Tibial nerve (tissue), 4 donors: ENCODE measurements at places on chromosomes 3 and 15. TPM values are rescaled to one million over a fixed set of nuclear protein-coding genes. Genes with fewer than 3 reads are reported as not detected.

GRCh38 chr3:56467108-56467507 is 1.2 kb downstream of the ERC2 start:
- no peaks in the 10 kb centered on the region for H3K27me3 ChIP-seq
- peak; percentile 7 for DNase-seq
- no peak overlapping the region for H3K27ac ChIP-seq
- no peak overlapping the region for H3K4me3 ChIP-seq
- no peaks in the 10 kb centered on the region for H3K36me3 ChIP-seq

DNA sequence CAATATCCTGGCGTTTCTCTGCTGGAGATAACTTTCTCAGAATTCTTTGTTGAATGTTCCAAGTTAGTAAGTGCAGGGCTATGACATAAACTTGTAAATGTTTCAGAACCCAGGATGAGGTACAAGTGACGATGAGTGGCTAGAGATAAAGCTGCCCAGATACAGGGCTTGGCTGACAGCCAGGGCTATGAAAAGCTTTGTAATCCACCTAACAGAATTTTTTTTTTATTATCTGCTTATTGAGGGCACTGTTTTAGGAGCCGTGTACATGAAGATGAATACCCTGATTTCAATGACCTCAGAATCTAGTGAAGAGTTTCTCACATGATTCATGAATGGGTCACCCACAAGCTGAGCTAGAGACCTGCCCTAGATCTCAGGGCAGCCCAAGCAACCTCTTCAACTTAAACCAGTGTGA is 431.4 kb downstream of the DIPK2A start:
- H3K4me1 ChIP-seq: no peaks in the 10 kb centered on the region
- H3K36me3 ChIP-seq: no peaks in the 10 kb centered on the region
- no peaks in the 10 kb centered on the region for H3K27me3 ChIP-seq
- no peak overlapping the region for H3K4me3 ChIP-seq
- no peak for DNase-seq

GRCh38 chr15:65579762-65580161 is 31.2 kb downstream of the INTS14 start:
- no peaks in the 10 kb centered on the region for H3K4me1 ChIP-seq
- H3K36me3 ChIP-seq: peaks cover 95% of the 10 kb centered on the region
- no peak overlapping the region for H3K4me3 ChIP-seq

GRCh38 chr15:71114887-71115566 is at the start of gene THSD4:
Gene THSD4 (plus strand): TSS chr15:71115471.
- peaks cover 12% of the 10 kb centered on the region for H3K27me3 ChIP-seq
- peak within 1 kb of the TSS; percentile 52 for H3K27ac ChIP-seq
- peak within 1 kb of the TSS; percentile 38 for H3K4me3 ChIP-seq

DNA sequence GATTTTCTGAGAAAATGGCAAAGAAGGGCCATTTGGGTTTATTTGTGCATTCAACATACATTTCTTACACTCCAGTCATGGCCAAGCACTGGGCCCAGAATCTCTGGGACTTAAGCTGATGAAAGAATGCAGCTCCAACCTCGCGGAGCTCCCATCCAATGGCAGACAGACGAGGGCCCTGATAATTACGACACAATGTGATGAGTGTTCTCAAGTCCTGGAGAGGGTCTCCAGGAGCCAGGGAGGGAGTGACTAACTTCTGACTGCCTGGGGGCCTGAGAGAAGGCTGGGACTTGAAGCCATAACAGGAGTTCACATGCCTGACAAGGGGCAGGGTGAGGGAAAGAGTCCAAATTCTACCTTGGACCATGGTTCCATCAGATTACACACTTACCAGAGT is 42.6 kb upstream of the BNC1 start:
- H3K4me1 ChIP-seq: no peaks in the 10 kb centered on the region
- H3K27me3 ChIP-seq: no peaks in the 10 kb centered on the region
- no peaks in the 10 kb centered on the region for H3K36me3 ChIP-seq
- no peak overlapping the region for H3K4me3 ChIP-seq
- no peak overlapping the region for H3K27ac ChIP-seq

DNA sequence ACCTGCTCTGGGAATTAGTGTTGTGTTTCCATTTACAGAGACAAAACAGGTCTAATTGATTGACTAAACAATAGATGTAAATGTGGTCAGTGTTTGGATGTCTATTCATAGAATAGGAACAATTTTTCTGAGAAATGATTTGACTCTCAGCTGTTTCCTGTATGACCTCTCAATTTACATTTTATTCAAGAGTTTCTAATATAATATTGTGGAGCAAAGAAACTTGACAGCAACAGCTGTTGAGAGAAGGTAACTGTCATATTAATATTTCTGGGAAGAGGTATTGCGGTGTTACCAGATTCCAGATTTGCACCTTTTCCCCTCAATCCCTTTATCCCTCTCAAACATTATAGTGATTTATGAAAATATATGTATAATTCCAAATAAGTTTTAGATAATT is 3.7 kb upstream of the NR1I2 start:
- H3K27ac ChIP-seq: no peak overlapping the region
- no peak for DNase-seq
- H3K27me3 ChIP-seq: no peaks in the 10 kb centered on the region
- no peak overlapping the region for H3K4me3 ChIP-seq
- H3K4me1 ChIP-seq: no peaks in the 10 kb centered on the region
- no peaks in the 10 kb centered on the region for H3K36me3 ChIP-seq

DNA sequence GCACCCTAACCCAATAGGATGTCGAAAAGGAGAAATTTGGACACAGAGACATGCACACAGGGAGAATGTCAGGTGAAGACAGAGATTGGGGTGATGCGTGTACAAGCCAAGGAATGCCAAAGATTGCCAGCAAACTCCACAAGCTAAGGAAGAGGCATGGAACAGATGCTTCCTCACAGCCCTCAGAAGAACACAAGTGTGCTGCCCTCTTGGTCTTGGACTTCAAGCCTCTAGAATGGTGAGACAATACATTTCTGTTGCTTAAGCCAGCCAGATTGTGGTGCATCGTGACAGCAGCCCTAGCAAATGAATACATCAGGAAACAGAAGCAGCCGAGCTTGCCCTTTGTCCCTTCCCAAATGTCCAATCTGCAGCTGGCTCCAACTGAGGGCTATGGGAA is 23.7 kb upstream of the ARL8B start:
- H3K27ac ChIP-seq: no peak overlapping the region
- H3K36me3 ChIP-seq: no peaks in the 10 kb centered on the region
- DNase-seq: no peak
- no peak overlapping the region for H3K4me3 ChIP-seq

GRCh38 chr3:194134231-194134756 is 1.7 kb upstream of the HES1 start:
- H3K27me3 ChIP-seq: no peaks in the 10 kb centered on the region
- no peaks in the 10 kb centered on the region for H3K4me1 ChIP-seq
- H3K27ac ChIP-seq: peak overlapping the region; percentile 96
- no peaks in the 10 kb centered on the region for H3K36me3 ChIP-seq
- DNase-seq: peak; percentile 35

DNA sequence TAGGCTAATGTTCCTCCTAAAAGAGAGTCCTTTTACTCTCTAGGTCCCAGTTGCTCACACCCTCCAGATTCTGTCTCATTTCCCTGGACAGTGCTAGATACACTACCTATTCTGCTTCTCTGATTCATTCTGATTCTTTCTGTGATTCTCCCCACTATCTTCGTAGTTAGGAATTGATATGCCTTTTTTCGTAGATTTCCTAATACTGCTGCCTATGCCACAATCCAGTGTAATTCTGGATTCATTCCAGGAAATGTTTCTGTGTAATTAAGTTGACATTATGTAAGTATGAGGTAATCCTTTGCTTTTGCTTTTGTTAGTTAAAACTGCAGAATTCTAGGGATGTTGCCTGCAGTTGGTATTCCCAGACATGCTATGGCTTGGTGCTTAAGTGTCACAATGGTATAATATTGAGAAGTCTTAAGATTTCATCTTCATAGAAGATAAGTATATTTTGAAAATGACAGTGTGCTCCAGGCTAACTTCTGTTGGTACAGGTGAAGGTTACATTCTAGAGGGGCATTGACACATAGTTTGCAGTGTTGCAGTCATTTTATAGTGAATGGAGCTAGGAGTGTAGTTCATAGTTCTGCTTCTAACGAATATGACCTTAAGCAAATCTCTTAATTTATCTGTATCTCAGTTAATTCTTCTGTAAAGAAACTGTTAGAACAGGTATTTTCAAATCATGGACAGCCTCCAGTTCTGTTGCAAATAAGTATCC is 54.3 kb downstream of the RIOX2 start:
- no peak overlapping the region for H3K27ac ChIP-seq
- peaks cover 10% of the 10 kb centered on the region for H3K4me1 ChIP-seq
- peaks cover 62% of the 10 kb centered on the region for H3K36me3 ChIP-seq
- no peak for DNase-seq
- no peak overlapping the region for H3K4me3 ChIP-seq
- no peaks in the 10 kb centered on the region for H3K27me3 ChIP-seq

GRCh38 chr15:81955382-81956062 is 90.3 kb downstream of the MEX3B start:
- no peaks in the 10 kb centered on the region for H3K4me1 ChIP-seq
- H3K27ac ChIP-seq: no peak overlapping the region
- no peak for DNase-seq
- no peak overlapping the region for H3K4me3 ChIP-seq

GRCh38 chr15:69074843-69075224 is 60.3 kb downstream of the NOX5 start:
- H3K4me1 ChIP-seq: no peaks in the 10 kb centered on the region
- DNase-seq: no peak
- no peaks in the 10 kb centered on the region for H3K36me3 ChIP-seq
- H3K4me3 ChIP-seq: no peak overlapping the region

GRCh38 chr15:52677593-52678467 is 1.4 kb downstream of the ATOSA start:
- H3K27me3 ChIP-seq: no peaks in the 10 kb centered on the region
- peak overlapping the region; percentile 89 for H3K27ac ChIP-seq
- peak overlapping the region; percentile 93 for H3K4me3 ChIP-seq
- DNase-seq: peak; percentile 52
- peaks cover 8% of the 10 kb centered on the region for H3K4me1 ChIP-seq

- no peak overlapping the region for H3K4me3 ChIP-seq
- DNase-seq: no peak
- no peaks in the 10 kb centered on the region for H3K4me1 ChIP-seq
- no peaks in the 10 kb centered on the region for H3K27me3 ChIP-seq
- no peaks in the 10 kb centered on the region for H3K36me3 ChIP-seq
These were observed 11.0 kb upstream of the PIK3CB start for GRCh38 chr3:138845771-138846173.

DNA sequence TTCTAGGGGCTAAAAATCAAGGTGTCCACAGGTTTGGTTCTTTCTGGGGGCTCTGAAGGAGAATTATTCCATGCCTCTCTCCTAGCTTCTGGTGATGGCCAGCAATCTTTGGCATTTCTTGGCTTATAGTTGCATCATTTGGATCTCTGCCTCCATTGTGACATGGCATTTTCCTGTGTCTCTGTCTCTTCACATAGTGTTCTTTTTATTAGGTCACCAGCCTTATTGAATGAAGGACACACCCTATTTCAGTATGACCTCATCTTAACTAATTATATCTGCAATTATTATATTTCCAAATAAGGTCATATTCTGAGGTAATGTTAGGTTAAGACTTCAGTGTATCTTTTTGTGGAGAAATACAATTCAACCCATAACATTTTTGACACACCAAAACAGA is 3.2 kb upstream of the GBE1 start:
- no peaks in the 10 kb centered on the region for H3K27me3 ChIP-seq
- H3K27ac ChIP-seq: no peak overlapping the region
- H3K36me3 ChIP-seq: no peaks in the 10 kb centered on the region
- H3K4me1 ChIP-seq: peaks cover under 1% of the 10 kb centered on the region

DNA sequence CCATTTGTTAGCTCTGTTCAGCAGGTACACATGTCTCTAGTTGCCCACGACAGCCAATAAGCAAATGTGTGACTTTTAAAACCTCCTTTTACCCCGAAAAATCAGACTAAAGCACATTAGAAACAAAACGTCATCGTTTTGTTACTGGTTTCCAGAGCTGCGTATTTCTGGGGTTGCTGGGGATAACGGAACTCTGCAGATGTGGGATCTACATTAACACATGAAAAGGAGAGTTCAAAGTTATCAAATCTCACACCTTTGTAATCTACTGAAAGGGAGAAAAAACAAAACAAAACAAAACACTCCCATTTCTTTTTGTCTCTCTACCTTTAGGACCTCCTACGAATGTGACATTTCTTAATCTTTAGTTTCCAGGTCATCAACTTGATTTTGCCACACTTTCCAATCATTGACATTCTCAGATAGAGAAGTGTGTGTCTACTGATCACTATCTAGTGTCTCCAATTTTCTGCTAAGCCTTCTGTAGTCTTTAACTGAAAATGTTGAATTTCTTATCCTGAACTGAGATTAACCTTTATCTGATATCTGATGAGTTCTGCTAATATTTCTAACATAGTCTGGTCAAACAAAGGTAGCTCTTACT is 93.0 kb upstream of the TSPAN3 start:
- no peak overlapping the region for H3K4me3 ChIP-seq
- no peaks in the 10 kb centered on the region for H3K36me3 ChIP-seq
- H3K4me1 ChIP-seq: peaks cover 54% of the 10 kb centered on the region
- DNase-seq: no peak
- no peaks in the 10 kb centered on the region for H3K27me3 ChIP-seq

GRCh38 chr3:43958005-43958770 is 267.4 kb downstream of the ABHD5 start:
- H3K27ac ChIP-seq: no peak overlapping the region
- H3K36me3 ChIP-seq: no peaks in the 10 kb centered on the region
- DNase-seq: no peak
- H3K27me3 ChIP-seq: no peaks in the 10 kb centered on the region

- H3K4me1 ChIP-seq: no peaks in the 10 kb centered on the region
- no peak overlapping the region for H3K4me3 ChIP-seq
- no peak overlapping the region for H3K27ac ChIP-seq
- H3K36me3 ChIP-seq: no peaks in the 10 kb centered on the region
These were observed 249.2 kb downstream of the IGSF11 start for GRCh38 chr3:118785415-118785814.

- H3K36me3 ChIP-seq: no peaks in the 10 kb centered on the region
- H3K4me1 ChIP-seq: no peaks in the 10 kb centered on the region
- no peak for DNase-seq
- H3K4me3 ChIP-seq: no peak overlapping the region
These were observed 44.7 kb upstream of the LIPC start for GRCh38 chr15:58387130-58387529.

GRCh38 chr3:177488740-177489139 is 291.5 kb upstream of the TBL1XR1 start:
- no peak for DNase-seq
- no peak overlapping the region for H3K4me3 ChIP-seq
- no peak overlapping the region for H3K27ac ChIP-seq
- H3K27me3 ChIP-seq: no peaks in the 10 kb centered on the region

The CX3CR1 gene
- not detected for total RNA-seq

The SMCO1 gene
- not detected for total RNA-seq

The LYZL4 gene
- total RNA-seq: not detected

The RFTN1 gene
- total RNA-seq: 126 TPM
